ENCODE measurements at places on chromosomes 2 and 18.

DNA sequence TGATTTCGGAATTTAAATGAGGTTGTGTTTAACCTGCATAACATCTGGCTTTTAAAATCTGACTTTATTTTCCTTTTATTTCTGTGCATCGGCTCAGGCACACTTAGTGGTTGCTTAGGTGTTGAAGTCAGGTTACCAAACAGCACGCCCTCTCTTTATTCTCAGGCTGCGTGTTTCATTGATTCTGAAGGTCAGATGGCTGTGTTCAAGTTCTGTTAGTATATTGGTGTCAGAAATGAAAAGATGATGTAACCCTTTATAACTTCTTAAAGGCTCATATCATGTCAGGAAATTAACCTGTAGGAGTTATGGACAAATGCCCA is 246.5 kb downstream of the LDLRAD4 start:
- no peak for DNase-seq

DNA sequence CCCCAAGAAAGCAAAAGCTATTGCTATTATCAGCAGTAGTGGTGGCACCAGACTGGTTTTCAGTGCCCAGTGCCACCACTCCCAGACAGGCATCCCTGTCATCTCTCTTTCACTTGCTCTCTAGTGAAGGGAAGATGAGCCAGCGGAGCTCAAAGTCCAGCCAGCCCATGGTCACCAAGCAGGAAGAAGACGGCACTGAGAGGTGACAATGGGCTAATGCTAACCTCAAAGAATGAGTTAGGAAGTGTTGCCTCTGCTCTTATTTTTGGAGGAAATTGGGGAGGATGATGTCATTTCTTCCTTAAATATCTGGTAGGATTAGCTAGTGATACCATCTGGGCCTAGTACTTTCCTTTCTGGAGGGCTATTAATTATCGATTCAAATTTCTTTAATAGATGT is 1.7 kb downstream of the SP140 start:
- DNase-seq, result no peak

GRCh38 chr2:149885946-149886345 is 298.4 kb upstream of the MMADHC start:
- no peak for DNase-seq

GRCh38 chr2:77479895-77480294 is 42.3 kb downstream of the LRRTM4 start:
- DNase-seq, result no peak

DNA sequence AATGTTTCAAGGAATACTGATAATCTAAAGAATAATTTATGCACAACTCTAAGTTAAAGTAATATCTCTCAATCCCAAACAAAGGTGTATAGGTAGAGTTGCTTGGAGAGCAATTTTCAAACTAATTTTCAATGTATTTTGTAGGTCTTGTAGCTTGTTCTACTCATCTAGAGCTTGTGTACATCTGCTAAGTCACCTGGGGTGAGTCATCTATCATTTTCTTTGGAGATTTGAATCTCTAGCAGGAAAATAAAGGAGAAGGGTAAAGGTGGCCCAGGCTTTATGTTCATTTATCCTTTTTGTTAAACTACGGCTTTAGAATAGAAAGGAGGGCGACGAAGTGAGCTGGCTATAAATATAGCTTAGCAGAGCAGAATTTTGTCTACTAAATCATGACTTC is 76.8 kb upstream of the THUMPD2 start:
- no peak for DNase-seq

GRCh38 chr2:71884303-71885042 is 263.2 kb downstream of the CYP26B1 start:
- no peak for DNase-seq

DNA sequence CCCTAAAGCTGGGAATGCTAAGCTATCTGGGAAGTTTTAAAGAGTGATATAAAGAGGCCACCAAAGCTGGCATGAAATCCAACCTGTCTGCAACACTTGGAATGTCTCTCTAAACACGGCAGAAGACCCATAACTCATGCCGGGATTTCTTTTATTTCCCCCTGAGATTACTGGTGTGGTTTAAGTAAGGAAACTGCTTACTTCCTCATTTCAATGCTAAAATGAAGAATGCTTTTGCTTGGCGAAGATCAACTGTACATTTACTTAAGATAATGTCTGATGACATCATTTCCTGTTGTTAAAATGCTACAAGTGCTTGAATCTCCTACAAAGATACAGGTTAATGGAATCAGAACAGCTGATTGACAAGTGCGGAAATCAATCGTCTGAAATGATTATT is 353.8 kb upstream of the SALL3 start:
- no peak for DNase-seq

DNA sequence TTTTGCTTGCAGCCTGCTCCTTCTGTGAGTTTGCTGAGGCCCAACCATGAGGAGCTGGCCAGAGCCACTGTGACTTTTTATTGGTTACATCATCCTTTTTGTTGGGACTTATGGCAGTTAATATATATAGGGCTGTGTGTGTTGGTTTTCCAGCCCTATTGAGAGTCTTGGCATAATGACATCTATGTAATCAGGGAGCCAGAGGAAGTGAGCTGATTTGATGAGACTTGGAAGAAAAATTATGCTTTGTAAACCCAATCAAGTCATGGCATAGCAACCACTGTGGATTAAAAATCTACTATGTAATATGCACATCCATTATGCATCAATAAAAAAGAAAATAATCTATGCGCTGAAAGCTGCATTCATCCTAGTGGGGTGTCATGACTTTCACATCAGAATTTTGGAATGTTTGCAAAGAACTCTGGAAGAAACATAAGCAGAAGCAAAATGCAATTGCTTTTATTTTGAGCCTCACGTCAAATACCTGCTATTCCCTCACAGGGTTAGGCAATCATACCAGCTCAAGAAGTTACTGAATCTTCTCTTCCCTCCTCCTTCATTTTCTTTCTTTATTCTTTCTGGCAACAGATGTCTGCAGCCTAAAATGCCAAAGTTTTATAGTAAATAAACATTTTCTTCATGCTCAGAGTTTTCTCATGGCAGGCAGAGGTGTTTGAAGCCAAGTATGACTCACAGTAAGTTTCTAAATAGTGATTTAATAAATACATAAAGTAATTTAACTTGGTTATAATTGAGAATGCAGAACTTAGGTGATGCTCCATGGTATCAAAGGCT is 308.5 kb downstream of the KCNS3 start:
- no peak for DNase-seq

- no peak for DNase-seq
Measured at GRCh38 chr2:219508971-219509779, 5.1 kb upstream of the ASIC4 start.

DNA sequence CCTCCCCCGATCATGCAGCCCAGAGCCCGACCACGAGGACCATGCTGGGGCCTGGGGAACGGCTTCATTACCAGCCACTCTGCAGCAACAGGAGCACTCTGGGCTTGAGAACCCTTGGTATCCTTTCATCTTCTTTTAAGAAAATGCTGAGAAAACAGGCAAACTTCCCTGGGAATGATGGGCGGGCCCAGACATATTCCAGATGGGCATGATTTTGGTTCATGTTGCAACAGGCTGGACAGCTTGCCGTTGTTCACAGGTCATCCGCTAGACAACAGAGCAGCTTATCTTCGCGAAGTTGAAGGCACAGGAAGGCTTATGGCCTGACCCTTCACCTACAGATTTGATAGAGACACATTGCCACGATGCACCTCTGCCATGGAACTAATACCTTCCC is 121.0 kb downstream of the KLHL29 start:
- no peak for DNase-seq

DNA sequence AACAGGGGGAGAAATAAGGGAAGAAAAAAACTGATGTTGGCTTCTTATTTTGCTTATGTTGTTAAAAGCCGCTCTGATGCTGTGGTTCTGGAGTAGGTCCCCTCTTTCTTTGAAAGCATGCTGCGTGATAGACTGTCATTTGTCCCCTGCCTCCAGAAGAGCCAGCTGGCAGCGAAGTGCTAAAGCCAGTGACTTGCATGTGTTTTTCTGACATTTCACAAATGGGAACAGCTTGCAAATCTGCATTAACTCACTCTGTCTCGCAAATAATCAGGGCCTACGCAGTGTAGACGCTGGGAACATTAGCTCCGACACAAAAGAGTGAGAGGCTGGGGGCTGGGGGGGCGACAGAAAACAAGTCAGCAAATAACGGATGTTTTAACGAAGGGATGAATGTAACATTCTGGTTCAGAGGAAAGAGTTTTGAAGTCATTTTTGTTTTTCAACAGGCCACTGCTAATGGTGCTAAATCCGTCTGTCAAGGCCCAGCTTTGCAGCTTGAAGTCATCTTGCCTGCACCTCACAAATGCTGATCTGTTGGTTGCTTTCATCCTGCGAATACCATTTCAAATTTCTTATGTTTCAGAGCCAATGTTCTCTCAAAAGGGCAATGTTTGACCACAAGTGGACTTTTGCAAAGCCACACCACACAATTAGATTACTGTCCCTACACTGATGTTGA is 68.8 kb upstream of the PIK3C3 start:
- DNase-seq, result no peak

DNA sequence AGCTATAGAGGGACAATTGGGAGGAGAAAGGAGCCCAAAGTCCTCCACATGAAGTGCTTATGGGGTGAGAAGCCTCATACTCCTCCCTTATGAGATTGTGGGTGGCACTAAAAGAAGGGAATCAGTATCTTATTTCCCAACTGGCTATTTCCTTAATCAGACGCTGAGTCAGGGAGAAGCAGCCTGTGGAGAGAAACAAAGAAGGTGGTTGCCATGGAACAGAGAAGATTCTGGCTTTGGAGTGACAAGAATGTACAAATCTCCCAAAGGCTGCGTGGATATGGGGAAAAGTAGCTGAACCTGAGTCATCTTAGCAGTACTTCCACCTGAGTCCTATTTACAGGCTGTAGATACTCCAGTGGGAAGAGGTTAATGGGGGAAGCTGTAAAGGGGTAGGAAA is 115.8 kb upstream of the CWC22 start:
- DNase-seq, result no peak

DNA sequence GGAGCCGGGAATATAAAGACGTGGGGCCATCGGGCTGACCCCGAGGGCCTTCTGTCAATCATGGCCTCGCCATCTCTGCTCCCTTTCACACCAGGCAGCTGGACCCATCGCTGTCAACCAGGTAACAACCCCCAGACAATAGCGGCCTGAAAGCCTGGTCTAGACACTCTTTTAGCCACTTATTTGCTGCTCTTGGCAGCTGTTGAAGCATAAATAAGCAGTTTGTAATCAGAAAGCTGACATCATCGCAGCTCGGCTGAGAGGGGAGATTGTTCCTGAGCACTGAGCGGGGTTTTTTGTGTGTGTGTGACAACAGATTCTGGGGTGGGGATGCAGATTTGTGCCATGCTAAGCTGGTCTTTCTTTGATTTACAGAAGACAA is 423.6 kb upstream of the POU3F3 start:
- DNase-seq, result no peak

GRCh38 chr18:29560270-29560669 is 1383.3 kb upstream of the CDH2 start:
- DNase-seq, result no peak

GRCh38 chr2:151060287-151060686 is 201.4 kb downstream of the RBM43 start:
- no peak for DNase-seq

- no peak for DNase-seq
Measured at GRCh38 chr2:129757915-129758783, 221.3 kb upstream of the RAB6C start.

- no peak for DNase-seq
Measured at GRCh38 chr18:65230311-65230710, 520.5 kb upstream of the CDH7 start.

- DNase-seq, result no peak
Measured at GRCh38 chr2:202933139-202933510, 21.1 kb downstream of the CARF start.

DNA sequence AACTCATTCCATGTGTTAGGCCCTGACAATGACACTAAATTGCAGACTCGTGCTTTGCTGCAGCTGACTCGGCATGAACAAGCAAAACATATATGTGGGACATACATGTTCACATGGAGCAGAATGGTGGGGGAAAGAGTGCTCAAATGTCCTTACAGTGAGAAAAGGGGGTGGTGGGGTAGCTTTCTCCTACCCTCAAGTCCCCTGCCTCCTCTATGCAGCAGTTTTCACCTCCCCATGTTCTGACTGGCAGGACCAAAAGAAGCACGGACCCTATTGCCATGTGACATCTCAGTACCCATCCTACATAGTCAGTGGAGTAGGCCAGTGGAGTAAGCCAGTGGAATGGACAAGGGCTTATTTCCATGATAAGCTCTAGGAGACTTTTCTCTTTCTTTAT is 259.3 kb downstream of the TTC32 start:
- no peak for DNase-seq

GRCh38 chr2:40036241-40036640 is 257.2 kb upstream of the THUMPD2 start:
- no peak for DNase-seq

DNA sequence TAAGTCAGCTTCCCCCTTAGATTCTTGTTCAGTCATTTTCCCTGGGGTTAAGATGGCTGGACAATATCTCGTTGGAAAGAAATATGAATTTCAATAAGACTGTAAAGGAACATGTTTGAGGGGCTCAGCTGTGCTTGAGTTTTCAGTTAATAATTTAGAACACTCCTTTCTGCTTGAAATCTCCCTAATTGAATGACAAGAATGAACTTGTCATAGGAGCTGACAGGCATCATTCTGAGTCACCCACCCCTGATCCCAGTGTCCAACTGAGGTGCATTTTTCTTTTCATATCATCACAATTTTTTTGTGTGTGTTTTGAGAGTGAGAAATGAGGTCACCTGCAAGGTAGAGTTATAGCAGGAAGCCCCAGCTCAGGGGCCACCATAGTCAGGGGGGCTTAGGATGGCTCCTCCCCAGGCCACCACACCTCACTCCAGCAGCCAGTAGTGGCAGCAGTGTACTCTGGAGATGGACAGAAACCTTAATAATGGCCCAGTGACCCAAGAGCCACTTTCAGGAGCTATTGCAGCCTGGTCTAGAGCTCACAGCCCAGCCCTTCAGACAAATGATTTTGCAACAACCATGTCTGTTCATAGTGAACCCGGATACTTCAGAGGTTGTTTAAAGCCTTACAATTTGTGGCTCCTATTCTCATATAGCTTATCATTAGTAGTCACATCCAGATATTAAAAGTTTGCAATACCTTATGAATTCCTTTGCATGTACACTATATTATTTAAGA is 174.5 kb downstream of the MAIP1 start:
- DNase-seq, result no peak

- DNase-seq, result no peak
Measured at GRCh38 chr2:226740039-226740648, 59.5 kb downstream of the IRS1 start.
